ENCODE measurements at places on chromosomes 5 and 9.

DNA sequence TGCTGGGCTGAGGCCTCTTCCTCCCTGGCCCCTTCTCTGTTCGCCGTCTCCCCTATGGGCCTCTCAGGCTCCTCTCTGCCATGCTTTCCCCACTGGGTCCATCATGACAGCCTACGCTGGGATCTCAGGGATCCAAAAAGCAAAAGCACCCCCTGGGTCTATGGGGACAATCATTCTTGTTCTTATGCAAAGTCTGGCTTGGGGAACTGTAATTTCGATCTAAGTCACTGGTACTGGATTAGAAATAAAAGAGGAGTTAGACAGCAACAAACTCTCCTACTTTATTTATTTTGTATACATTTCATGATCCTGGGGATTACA, 86.6 kb downstream of the SLC38A9 start:
- DNase-seq: no peak

DNA sequence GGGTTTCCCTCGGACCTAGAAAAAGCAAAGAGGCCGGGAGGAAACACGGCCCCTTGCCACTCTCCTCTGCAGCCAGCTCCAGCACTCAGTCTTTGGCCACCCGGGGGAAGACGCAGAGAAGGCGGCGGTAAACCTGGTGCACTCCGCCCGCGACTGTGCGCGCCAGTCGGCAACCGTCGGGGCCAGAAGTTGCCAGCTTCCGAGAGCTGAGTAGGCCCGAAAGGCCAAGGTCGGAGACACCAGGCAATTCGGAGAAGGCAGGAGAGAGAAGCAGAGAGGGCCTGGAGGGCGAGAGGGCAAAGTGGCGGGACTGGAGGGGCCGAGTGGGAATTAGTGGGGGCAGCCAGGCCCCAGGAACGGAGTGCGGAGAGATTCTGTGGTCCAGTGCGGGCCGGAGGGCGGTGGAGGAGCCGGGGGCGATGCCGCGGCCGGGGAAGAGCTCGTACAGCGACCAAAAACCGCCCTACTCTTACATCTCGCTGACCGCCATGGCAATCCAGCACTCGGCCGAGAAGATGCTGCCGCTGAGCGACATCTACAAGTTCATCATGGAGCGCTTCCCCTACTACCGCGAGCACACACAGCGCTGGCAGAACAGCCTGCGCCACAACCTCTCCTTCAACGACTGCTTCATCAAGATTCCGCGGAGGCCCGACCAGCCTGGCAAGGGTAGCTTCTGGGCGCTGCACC, at the start of gene FOXB2:
FOXB2 (plus strand) TSS at position 420 of the 690 bp plus-strand sequence; CDS start at position 420, 0 bp downstream.
- DNase-seq: no peak

- no peak for DNase-seq
Observed at GRCh38 chr5:149870232-149870631, 74.4 kb downstream of the PDE6A start.

GRCh38 chr9:135281791-135282737, 194.6 kb downstream of the OLFM1 start:
- peak; percentile 24 for DNase-seq

DNA sequence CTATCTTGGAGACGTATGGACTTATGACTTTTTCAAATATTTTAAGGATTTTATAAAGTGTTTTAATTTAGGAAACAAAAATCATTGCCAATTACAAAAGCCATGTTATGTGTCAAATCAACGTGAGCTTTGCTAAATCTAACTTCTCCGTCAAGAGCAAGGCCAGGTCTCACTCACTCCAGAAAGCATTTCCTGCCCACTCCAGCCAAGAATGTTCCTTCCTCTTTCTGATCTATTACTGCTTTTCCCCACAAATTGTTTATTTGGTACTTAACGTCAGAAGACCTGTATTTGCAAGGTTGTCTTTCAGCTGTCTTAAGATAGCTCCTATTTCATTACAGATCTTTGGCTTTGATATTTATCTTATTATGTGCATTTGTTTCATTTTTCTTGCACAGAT, 193.5 kb upstream of the HAPLN1 start:
- DNase-seq: no peak

DNA sequence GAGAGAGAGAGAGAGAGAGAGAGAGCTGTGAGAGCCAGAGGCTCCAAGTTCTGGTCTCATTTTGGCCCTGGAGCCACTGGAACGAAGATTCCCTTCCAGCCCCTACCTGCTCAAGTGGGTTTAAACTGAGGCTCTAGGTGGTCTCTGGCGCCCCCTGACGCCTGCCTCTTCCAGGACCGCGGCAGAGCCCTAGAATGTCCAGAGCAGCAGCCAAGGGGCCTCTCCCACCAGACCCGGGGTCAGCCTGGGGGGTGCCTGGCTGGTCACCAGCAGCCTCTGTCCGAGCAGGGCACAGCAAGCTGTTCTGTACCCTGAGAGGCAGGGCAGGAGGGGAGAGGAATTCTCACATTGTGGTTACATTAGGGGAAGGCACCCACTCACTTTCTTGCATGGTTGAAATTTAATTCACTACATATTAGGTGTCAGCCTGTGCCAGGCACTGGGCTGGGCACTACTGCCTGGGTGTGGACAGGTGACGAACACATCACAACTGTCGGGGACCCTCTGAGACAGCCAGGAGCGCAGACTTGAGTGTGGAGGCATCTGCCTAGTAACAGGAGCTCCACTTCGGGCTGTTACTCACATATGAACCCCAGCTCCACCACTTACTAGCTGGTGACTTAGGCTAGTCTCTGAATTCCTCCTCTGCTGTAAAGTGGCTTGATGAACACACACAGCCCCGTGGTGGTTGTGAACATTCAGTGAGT, 44.5 kb downstream of the AMBP start:
- peak; percentile 20 for DNase-seq

DNA sequence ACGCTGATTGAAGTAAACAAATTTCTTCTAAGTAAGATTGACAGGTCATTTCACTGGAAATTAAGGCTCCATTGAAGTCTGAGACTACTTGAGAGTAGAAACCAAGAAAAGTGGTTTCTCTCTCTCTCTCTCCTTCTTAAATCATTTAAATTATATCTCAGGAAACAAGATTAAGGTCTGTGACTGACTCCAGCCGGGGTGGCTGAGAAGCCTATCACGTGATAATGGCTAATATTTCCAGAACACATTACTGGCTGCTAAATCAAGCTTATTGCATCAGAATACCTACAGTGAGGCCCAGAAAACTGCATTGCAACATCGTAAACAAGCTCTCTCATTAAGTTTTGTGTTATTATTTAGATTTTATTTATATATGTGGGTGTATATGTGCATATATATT, 88.4 kb downstream of the PTCD2 start:
- no peak for DNase-seq

DNA sequence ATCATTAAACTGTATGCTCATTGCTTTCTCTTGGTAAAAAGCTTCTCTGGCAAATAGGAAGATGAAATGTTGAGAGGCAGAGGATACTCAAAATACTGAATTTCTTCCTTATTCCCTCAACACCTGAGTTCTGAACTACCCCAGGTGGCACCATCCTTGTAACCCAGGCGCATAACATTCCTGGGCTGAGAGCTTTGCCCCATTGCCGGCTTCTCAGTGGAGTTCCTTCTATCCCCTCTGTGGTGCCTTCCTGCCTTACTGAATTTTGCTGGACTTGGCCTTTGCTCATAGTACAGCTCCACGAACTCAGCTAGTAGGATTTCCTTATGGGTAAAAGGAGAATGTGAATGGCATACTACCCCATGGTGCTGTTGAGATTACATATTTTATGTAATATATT, 54.7 kb downstream of the BASP1 start:
- no peak for DNase-seq

DNA sequence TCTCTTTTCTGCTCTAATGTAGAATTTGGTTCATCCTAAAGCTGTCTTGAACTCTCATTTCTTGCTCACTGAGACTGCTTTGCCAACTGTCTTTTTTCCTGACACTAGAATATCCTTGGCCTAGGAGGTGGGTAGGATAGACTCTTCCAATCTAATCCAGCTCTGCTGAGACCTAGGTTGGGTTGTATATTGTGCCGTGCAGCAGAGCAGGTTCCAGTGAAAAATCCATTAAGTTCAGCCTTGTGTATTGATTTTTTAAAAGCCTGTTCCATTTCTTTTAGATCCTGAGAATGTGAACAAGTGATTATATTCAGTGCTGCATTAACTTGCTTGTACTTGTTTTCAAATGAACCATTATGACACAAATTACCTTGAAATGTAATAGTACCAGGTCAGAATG, 539.6 kb downstream of the LRRC70 start:
- no peak for DNase-seq

GRCh38 chr5:52989781-52990527, 802 bp downstream of the ITGA2 start:
- DNase-seq: peak; percentile 50

- DNase-seq: no peak
Observed at GRCh38 chr9:123370526-123371227, 14.7 kb downstream of the CRB2 start.

- DNase-seq: peak; percentile 70
Observed at GRCh38 chr5:54457094-54457862, 1.8 kb downstream of the HSPB3 start.

- DNase-seq: peak; percentile 32
Observed at GRCh38 chr5:139795074-139796001, at the start of gene PSD2. Gene PSD2, plus strand, starts transcription at chr5:139795808. Its CDS starts 13,633 bp downstream, at chr5:139809441.

DNA sequence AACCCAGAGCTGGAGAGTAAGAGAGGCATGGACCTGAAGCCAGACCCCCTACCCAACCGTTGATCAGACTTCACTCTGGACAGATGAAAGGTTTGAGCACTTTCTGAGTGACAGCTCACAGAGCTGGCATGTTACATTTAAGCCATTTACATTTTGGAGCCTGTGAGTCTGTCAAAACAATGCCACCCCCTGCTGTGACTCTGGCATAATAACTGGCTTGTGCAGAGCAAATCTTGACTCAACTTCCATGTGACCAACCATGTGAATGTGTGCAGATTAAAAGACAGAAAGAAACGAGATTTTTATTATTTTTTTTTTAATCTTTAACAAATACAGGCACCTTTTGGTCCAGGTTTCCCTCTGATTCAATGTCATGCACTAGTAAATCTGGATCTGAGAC, 48.5 kb downstream of the MFAP3 start:
- peak; percentile 25 for DNase-seq

DNA sequence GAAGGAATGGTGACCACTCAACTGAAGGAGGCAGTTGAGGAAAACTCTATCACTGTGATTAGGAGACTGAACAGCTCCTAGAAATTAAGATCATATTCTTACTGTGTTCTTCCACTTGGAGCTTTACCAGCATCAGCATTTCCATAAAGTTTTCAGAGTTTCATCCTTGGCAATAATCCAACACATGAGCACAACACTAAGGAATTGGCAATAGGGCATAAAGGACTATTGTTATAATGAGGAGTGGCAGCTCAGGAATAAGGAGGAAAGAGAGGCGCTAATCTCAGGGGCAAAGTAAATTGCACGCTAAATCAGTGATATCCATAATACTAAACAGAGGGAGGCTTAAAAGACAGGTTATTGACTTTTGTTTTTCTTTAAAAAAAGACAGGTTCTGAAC, 338.9 kb downstream of the EFNA5 start:
- DNase-seq: no peak

DNA sequence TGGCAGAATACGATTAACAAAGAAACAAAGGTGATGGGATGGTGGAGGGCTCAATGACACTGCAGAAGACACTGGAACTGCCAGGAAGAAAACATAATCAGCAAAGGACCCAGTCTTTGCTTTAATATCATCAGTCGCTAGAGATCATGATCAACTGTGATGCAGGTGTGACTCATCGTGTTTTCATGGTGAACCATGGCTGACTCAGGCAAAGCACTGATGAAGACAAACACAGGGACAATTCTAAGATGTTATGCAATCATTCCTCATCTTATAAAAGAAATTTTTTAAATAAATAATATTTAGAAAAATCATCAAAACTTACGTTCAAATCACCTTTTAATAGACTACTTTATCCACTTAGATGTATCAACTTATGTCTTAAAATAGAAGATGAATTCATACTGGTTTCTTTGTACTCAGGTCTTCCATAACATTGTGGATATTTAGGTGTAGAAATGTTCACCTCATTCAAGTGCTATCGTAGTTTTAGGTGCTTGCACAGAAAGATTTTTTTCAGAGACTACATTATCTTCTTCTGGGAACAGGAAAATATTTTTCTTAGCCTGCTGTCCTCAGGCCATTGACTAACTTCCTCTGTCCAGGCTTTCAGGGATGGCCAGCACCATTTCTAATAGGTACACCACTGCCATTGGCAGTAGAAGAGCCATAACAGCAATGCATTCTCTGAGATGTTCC, 673.4 kb upstream of the MEF2C start:
- peak; percentile 88 for DNase-seq

- DNase-seq: no peak
Observed at GRCh38 chr9:75712700-75713099, 177.8 kb upstream of the PCSK5 start.

DNA sequence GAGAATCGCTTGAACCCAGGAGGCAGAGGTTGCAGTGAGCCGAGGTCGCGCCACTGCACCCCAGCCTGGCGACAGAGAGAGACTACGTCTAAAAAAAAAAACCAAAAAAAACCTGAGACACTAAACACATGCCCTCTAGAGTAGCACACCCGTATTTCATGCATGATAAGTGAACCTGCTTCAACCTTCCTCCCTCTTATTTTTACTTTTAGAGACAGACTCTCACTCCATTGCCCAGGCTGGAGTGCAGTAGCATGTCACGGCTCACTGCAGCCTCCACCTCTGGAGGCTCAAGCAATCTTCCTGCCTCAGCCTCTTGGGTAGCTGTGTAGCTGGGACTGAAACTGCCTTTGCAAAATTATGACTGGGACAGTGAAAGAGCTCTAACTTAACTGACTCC, 17.6 kb upstream of the NANS start:
- no peak for DNase-seq

DNA sequence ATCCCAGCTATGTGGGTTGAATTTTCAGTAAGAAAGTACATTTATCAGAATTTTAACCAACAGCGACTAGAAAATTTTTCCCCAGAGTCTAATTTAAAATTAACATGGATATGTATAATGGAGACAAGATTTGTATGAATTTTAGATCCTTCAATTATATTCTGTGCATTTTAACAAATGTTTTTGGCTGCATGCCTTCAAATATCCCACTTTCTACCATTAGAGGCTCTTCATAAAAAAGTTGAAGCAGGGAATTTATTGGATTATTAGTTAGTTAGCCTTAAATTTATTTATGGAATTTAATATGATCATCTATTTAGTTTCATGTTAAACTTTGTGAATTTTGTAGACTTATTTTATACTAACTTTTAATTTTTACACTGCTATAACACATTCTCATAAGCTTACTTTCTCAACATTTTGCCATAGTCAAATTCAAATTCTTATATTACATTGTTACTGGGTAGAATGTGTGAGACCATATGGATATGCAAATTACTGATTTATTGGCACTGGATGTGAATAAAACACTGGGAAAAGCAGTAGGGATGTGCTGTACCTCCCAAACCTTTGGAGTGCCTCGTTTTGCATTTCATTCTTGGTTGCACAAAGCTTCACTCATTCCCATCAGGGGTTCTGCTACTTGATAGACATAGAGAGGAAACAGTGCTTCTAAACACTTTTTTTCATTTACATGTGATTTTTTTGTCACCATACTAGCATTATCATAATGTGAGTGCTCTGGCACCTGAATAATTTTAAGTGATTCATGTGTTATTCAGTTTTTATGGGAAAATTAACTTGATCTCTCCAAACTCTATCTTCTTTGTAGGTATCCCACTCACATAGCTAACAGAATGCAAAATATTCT, 491.8 kb upstream of the COX7C start:
- no peak for DNase-seq

Data from AG08395 (cell line).